ENCODE measurements at places on chromosomes 5 and 9. TPM values are rescaled to one million over a fixed set of nuclear protein-coding genes. Genes with fewer than 3 reads are reported as not detected.

Gene FABP6
- not detected for total RNA-seq

Gene HK3
- not detected for total RNA-seq

Gene SLC25A51
- 49.0 TPM for total RNA-seq

Gene PAIP1
- total RNA-seq, result 44.8 TPM

Gene IRX1
- total RNA-seq, result 0.09 TPM

Gene GALNT12
- 37.4 TPM for total RNA-seq

Gene ASPN
- total RNA-seq, result 11.2 TPM

Gene TAF11L5
- not detected for total RNA-seq

Gene SCGB3A2
- not detected for total RNA-seq

Gene SLCO6A1
- not detected for total RNA-seq

Gene C5orf52
- not detected for total RNA-seq

Gene PPP1R26
- total RNA-seq, result 5.7 TPM

Gene IFNB1
- not detected for total RNA-seq

Gene FOXD4L3
- not detected for total RNA-seq

Gene ARID3C
- not detected for total RNA-seq

Gene FBP2
- not detected for total RNA-seq

Gene BRD3
- total RNA-seq, result 6.0 TPM

Gene ELOVL7
- total RNA-seq, result 0.09 TPM

Gene C5orf34
- total RNA-seq, result 1.9 TPM

Gene ZNF346
- total RNA-seq, result 12.7 TPM

Gene MAMDC2
- total RNA-seq, result 0.52 TPM

Gene CATSPER3
- total RNA-seq, result 0.16 TPM

All from bronchial smooth muscle cell (primary cell).